ENCODE measurements at places on chromosomes 3 and 15. TPM values are rescaled to one million over a fixed set of nuclear protein-coding genes. Genes with fewer than 3 reads are reported as not detected.

DNA sequence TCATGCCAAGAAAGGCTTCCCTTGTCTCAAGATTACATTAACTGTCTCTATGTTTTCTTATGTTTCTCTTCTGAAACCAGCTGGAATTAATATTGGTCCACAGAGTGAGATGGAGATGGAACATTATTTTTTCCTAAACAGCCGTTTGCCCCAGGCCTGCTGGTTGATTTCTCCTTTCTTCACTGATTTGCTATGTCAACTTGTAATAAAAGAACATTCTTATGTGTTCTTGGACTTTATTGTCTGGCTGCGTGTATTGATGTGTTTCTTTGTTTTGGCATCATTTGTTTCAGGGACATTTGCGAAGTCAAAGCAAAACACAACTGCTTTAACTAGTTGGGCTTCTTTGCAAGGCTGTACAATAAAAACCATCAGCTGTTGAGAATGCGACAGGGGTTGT is 168.5 kb downstream of the FAM43A start:
- no peak for DNase-seq

GRCh38 chr3:106161246-106161645 is 292.4 kb upstream of the CBLB start:
- DNase-seq, result no peak

GRCh38 chr3:176785171-176785570 is 412.1 kb downstream of the TBL1XR1 start:
- no peak for DNase-seq

GRCh38 chr3:170712336-170712735 is 126.5 kb upstream of the SLC7A14 start:
- DNase-seq, result no peak

- DNase-seq, result no peak
Measured at GRCh38 chr3:5072100-5072816, 49.8 kb upstream of the ARL8B start.

GRCh38 chr3:23867400-23867799 is 49.4 kb downstream of the NKIRAS1 start:
- no peak for DNase-seq

- DNase-seq, result peak; percentile 59
Measured at GRCh38 chr3:139797724-139798343, 120.1 kb upstream of the NMNAT3 start.

DNA sequence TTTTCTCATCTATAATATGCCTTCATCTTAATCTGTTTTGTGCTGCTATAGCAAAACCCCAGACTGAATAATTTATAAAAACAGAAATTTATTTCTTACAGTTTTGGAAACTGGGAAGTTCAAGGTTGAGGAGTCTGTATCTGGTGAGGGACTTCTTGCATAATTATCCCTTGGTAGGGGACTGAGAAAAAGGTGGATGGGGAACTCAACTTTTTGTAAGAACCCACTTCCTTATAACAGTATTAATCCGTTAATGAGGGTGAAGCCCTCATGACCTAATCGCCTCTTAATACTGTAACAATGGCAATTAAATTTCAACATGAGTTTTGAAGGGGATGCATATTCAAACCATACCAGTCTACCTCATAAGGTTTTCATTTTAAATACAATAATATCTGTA is 17.4 kb upstream of the MYH15 start:
- DNase-seq, result no peak

- no peak for DNase-seq
Measured at GRCh38 chr15:53320816-53321215, 438.6 kb downstream of the WDR72 start.

GRCh38 chr15:57541805-57542504 is 49.7 kb upstream of the MYZAP start:
- DNase-seq, result peak; percentile 67

GRCh38 chr15:61851955-61852354 is 208.3 kb downstream of the VPS13C start:
- DNase-seq, result no peak

- no peak for DNase-seq
Measured at GRCh38 chr3:102531686-102532085, 96.9 kb downstream of the ZPLD1 start.

- DNase-seq, result no peak
Measured at GRCh38 chr3:177150970-177151627, 46.2 kb downstream of the TBL1XR1 start.

- DNase-seq, result no peak
Measured at GRCh38 chr3:144010371-144010770, 38.7 kb downstream of the DIPK2A start.

GRCh38 chr3:15809313-15809712 is 11.5 kb upstream of the ANKRD28 start:
- DNase-seq, result no peak

GRCh38 chr15:77071305-77072223 is 655 bp upstream of the TSPAN3 start:
- no peak for DNase-seq

DNA sequence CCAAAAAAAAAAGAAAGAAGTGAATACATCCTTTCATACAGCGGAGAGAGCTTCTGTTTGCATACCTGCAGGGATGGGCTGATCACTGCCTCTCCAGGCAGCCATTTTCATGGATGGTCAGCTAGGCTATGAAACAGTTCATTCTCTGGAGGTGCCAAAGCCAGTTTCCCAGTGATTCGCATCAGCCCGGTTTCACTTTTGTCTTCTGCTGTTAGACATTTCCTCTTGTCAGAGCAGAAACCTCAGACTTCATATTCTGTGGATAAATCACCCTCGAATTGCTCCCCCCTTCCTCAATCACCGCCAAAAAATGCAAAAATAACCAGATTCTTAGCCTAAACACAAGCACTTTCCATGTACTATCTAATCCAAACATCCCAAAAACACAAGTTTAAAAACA is 225.6 kb downstream of the ADAMTS9 start:
- no peak for DNase-seq

DNA sequence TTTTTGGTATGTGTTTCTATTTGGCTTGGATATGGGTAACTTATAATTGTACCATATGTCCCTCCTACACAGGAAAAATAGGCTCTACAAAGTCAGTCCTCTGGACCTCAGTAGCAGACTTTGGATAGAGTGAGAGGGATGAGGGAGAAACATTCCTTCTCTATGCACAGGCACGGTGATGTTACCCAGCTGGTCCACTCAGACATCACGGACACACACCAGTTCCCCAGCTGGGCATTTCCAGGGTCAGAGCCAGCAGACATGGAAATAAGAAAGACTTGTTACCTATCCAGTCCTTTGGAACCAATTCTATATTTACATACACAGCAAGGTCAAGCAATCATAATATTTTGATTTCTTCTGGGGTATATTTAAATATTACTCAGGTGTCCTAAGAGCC is 433.1 kb upstream of the KCNMB2 start:
- DNase-seq, result peak; percentile 38

DNA sequence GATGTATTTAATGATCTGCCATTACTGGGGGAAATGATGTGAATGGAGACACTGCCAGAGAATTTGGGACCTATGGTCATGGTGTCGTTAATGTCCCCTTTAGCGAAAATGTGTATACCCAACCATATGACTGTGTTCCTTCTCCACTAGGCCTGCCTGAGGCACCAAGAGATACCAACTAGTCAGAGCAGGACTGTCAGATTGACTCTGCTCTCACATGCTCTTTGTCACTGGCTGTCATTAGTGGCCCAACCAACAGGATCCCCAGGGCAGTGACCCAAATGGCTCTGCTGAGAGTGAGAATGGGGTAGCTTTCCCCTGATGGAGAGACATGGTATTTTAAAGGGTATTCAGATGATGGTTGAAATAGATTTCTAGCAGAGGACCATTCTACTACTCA is 2.8 kb downstream of the TAGLN3 start:
- DNase-seq, result no peak

DNA sequence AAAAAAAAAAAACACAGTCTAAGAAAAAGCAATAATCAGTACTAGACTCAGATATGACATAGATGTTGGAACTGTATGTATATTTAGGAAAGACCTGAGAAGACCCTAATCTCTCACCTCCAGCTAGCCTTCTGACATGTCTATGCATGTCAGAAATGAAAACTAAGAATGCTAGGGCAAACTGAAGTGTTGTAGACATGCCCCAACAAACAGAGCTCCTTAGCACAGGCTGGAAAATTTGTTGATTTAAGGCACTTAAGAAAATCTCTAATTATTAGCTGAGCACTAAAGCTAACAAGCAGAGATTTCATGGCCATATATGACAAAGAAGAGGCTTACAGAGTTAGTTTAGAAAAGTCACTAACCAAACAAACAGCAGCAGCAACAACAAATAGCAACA is 45.5 kb upstream of the PRSS50 start:
- DNase-seq, result no peak

The GOLIM4 gene
- 76.6 TPM for total RNA-seq

The KNL1 gene
- 2.3 TPM for total RNA-seq

The DUOXA2 gene
- total RNA-seq, result 87.1 TPM

The DOCK3 gene
- 1.3 TPM for total RNA-seq

The MITF gene
- total RNA-seq, result 62.0 TPM

The SH2D7 gene
- total RNA-seq, result 2.3 TPM

The MYRIP gene
- 6.2 TPM for total RNA-seq

The EAF1 gene
- 21.8 TPM for total RNA-seq

The RLBP1 gene
- not detected for total RNA-seq
